ENCODE measurements at places on chromosomes 2 and 18.

- DNase-seq, result no peak
Observed at GRCh38 chr2:178927173-178927572, 120.0 kb upstream of the TTN start.

GRCh38 chr2:7281231-7282201, 364.3 kb downstream of the RNF144A start:
- DNase-seq, result no peak

GRCh38 chr2:101842471-101842870, 145.0 kb downstream of the MAP4K4 start:
- DNase-seq, result no peak

DNA sequence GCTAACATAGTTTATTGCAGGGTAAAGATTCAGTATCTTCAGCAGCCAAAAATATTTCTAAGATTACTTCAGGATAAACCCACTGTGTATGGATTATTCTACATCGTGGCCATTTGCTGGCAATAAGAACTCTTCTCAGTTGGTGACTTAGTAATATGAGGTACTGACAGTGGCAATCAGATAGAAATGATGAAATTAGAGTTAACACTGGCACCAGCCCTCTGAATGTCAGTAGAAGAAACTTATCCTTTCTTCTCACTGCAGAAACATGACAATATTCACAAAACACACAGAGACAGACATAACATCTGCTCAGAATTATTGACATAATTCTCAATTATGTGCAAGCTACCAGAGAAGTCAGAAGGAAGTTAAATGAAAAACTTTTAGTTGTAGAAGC, 246.3 kb upstream of the COL3A1 start:
- DNase-seq, result no peak

GRCh38 chr18:70464343-70465114, 175.7 kb downstream of the SOCS6 start:
- peak; percentile 23 for DNase-seq

Data from hematopoietic multipotent progenitor cell treated with erythropoietin and hydrocortisone succinate and interleukin-3 and kit ligand, for 17 days (in vitro differentiated cells).